A549 treated with dexamethasone at 1 μM for 4 hours (cell line): ENCODE measurements at places on chromosomes 6 and 20. TPM values are rescaled to one million over a fixed set of nuclear protein-coding genes. Genes with fewer than 3 reads are reported as not detected.

Gene BANF2
- total RNA-seq = not detected in 5 replicates

Gene EDN3
- 2.7 to 3.5 TPM (median 3.3 TPM) in 5 replicates for total RNA-seq

Gene ALDH8A1
- total RNA-seq = 0.06 to 0.22 TPM (median 0.15 TPM) in 5 replicates

Gene TMC2
- 0.02 TPM in 1 of 5 replicates, not detected in the others for total RNA-seq

Gene FAM217A
- total RNA-seq = not detected in 5 replicates

Gene BHLHE23
- total RNA-seq = 0.12 TPM in 1 of 5 replicates, not detected in the others
